Myocyte (in vitro differentiated cells): ENCODE measurements at places on chromosomes 13 and 19.
A peak's percentile ranks its signal among the peaks of the same experiment; 100 is the strongest.

- DNase-seq = no peak
Observed at GRCh38 chr19:19563348-19563848, 25.3 kb downstream of the CILP2 start.

DNA sequence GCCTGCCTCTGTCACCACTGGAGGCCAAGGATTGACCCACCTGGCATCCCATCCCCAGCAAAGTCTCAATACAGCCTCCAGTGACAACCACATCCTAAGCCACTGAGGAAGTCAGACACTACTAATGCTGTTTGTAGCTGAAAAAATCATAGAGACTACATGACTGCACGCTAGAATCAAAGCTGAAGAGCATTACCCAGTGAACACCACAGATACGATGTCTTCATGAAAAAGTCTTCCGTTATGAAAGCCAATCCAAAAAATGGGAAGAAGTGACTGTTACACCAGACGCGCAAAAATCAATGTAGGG is 11.1 kb upstream of the NUP62 start:
- no peak for DNase-seq

- DNase-seq = no peak
Observed at GRCh38 chr13:99225078-99225477, 24.4 kb downstream of the UBAC2 start.

GRCh38 chr13:113491418-113491883 is 940 bp upstream of the DCUN1D2 start:
- DNase-seq = peak; percentile 32

GRCh38 chr19:29813642-29814041 is 1.9 kb downstream of the CCNE1 start:
- no peak for DNase-seq

- DNase-seq = peak; percentile 4
Observed at GRCh38 chr13:30618186-30618929, 638 bp downstream of the USPL1 start.

GRCh38 chr19:1312767-1313694 is 27.4 kb downstream of the EFNA2 start:
- peak; percentile 80 for DNase-seq

DNA sequence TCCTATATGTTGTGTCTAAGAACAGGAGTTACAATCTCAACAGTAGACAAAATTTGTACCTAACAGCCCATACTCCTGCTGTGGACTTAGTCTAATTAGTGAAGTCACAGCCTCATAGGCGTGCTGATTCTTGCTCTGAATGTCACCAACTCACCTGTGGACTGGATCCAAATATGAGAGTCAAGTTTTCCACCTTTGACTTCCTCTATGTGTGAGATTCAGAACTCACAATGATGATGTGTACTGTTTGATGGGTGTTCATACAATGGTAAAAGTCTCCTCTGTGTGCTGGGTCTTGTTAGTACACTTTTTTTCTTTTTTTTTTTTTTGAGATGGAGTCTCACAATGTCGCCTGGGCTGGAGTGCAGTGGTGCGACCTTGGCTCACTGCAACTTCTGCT is 7.8 kb upstream of the ZNF91 start:
- DNase-seq = no peak

DNA sequence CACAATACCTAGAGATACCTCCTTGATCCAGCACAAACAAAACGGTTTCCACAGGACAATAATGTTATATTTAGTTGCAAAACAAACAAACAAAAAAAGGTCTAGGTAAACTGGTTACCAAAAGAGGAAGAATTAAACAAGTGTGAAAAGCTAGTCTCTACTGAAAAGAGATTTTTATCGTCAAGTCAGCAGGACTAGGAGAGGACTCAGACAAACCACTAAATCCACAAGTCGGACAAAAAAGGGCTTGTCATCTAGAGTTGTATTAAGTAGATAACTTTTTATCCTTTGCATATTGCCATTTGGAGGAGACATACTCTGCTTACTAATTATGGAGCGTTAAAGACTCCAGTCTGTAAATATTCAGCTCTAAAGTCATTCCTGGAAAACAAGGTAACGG is 9.9 kb upstream of the KPNA3 start:
- DNase-seq = no peak

- DNase-seq = no peak
Observed at GRCh38 chr13:69391756-69392155, 715.9 kb upstream of the ATXN8OS start.

- peak; percentile 61 for DNase-seq
Observed at GRCh38 chr13:34719060-34719875, 222.8 kb upstream of the NBEA start.

DNA sequence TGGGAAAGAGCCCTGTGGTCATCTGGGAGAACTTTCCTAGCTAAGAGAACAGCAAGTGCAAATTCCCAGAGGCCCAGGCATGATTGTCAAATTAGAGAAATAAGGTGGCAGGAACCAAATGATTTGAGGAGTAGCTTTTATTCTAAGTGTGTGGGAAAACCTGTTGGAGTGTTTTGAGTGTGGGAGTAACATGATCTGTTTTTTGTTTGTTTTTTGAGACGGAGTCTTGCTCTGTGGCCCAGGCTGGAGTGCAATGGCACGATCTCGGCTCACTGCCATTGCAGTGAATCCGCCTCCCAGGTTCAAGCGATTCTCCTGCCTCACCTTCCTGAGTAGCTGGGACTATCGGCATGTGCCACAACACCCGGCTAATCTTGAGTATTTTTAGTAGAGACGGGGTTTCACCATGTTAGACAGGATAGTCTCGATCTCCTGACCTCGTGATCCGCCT is 2.4 kb downstream of the SAE1 start:
- DNase-seq = no peak

- peak; percentile 61 for DNase-seq
Observed at GRCh38 chr19:55546822-55547614, 1.7 kb upstream of the SBK3 start.

GRCh38 chr19:33906578-33907335 is 110.1 kb downstream of the KCTD15 start:
- DNase-seq = no peak

- peak; percentile 25 for DNase-seq
Observed at GRCh38 chr13:50376895-50377575, 361.8 kb downstream of the KCNRG start.

GRCh38 chr19:2586196-2586595 is 110.3 kb downstream of the GADD45B start:
- no peak for DNase-seq

- peak; percentile 52 for DNase-seq
Observed at GRCh38 chr13:42377640-42378382, 105.9 kb downstream of the AKAP11 start.

DNA sequence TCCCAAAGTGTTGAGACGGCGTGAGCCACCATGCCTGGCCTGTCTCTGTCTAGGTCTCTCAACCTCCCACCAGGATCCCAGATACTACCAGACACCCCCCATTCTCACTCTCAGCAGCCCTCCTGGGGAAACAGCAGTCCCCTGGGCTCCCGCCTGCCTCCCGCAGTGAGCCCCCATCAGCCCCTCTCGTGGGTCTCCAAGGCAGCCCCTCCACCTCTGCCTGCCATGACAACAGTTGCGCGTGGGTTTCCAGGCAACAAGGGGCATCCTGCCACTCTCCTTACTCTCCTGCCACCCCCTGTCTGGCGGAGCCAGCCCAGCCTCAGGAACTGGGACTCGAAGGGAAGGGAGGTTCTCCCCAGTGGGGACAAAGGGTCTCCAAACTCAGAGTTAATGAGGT is 5.2 kb downstream of the LRRC4B start:
- DNase-seq = no peak

- DNase-seq = no peak
Observed at GRCh38 chr13:98233127-98233526, 56.1 kb upstream of the RNF113B start.

- no peak for DNase-seq
Observed at GRCh38 chr13:80705371-80706163, 364.6 kb upstream of the SPRY2 start.

DNA sequence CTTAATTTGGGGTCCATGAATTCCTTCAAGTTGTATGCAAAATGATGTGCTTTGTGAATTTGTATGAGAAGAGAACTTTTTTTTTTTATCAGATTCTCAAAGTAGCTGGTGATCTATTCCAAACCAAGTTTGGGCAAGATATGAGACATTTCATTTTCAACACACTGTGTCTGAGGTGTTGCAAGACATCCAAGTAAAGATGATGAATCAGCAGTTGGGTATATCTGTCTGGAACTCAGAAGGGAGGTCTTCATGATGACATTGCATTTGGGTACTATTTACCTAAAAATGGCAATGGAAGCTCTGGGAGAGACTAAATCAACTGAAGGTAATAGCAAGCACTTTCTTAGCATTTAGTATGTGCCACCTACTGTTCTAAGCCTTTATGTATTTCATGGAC is 2.8 kb downstream of the FAM124A start:
- no peak for DNase-seq

GRCh38 chr13:45335397-45336024 is 5.5 kb downstream of the TPT1 start:
- no peak for DNase-seq

- DNase-seq = no peak
Observed at GRCh38 chr13:39038569-39039030, 344 bp downstream of the NHLRC3 start.

- no peak for DNase-seq
Observed at GRCh38 chr13:37598597-37598996, at the start of gene POSTN. Gene POSTN, minus strand, starts transcription at chr13:37598768. Its CDS starts 42 bp downstream, at chr13:37598726.

GRCh38 chr13:44104969-44105368 is 225.3 kb downstream of the LACC1 start:
- DNase-seq = no peak

DNA sequence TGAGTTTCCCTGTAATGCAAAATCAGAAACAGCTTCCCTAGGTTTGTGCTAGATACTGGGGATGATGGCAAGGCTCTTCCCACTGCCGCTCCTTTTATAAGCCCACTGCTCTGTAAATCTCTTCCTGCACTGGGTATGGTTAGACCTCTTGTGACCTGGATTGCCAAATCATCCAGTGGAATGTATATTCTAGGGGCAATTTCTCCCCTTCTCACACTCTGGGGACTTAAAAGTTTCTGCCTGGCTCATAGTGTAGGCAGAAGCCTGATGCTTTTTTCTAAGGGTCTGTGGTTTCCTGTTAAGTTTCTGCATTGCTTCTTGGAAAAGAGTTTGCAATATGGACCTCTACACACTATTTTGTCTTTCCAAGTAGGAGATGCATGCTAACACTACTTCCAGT is 1582.0 kb upstream of the PCDH20 start:
- no peak for DNase-seq

GRCh38 chr19:5844456-5845433 is 5.2 kb upstream of the FUT6 start:
- no peak for DNase-seq

- DNase-seq = no peak
Observed at GRCh38 chr13:111923439-111923838, 143.5 kb upstream of the SOX1 start.

- peak; percentile 26 for DNase-seq
Observed at GRCh38 chr19:53906211-53907192, 2.6 kb upstream of the CACNG7 start.

GRCh38 chr19:2428321-2428690 is 920 bp upstream of the TIMM13 start:
- peak; percentile 31 for DNase-seq

DNA sequence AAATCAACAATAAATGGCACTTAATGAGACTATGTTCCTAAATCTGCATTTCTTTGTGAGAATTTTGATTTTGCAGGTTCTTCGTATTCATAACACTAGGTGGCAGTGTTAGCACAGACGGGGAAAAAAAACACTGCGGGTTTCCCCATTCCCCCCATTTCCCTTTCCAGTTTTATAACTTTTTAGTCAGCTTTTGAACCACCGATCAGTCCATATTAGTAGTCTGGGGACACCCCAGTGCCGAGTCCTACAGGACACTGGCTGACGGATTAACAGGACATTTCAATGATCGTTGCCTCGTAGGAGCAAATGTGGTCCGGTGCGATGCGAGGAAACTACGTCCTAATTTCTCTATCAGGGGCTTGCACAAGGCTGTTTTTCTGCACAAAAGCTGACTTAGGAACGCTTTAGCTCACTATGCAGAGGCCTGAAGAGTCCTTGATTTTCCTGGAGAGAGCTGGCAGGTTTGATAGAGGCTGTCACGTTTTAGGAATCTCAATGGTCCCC is 234.3 kb downstream of the LMO7 start:
- peak; percentile 53 for DNase-seq

DNA sequence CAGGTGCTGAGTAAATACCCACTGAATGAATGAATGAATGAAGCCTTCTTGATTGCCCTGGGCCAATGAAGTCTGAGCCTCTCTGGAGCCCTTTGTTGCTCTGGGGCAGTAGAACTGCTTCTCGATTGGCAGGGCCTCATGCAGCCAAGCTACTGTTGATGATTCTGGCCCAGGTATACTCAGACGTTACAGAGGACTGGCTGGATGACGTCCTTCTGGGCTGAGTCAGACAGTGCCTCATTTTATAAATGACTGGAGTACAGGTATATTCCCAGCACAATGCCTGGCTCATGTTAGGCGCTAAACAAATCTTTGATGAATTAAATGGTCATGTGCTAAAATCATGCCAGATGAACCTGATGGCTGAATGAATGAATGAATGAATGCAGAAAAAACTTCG is 243.8 kb upstream of the MAB21L1 start:
- DNase-seq = no peak

DNA sequence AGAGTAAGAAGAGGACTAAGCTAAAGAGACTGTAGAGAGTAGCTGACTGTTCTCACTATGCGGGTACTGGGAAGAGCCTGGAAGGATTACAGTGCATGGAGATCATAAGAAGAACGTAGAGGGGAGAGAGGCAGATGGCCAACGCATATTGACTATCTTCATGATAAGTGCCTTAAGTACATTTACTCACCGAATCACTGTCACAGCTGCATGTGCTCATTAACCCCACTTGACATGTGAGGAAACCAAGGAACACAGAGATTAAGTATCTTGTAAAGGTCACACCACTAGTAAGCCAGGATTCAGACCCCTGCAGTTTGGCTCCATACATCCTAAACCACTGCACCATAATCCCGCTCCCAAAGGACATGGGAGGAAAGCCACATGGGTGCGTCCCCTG is 34.1 kb downstream of the SMAD9 start:
- DNase-seq = no peak

DNA sequence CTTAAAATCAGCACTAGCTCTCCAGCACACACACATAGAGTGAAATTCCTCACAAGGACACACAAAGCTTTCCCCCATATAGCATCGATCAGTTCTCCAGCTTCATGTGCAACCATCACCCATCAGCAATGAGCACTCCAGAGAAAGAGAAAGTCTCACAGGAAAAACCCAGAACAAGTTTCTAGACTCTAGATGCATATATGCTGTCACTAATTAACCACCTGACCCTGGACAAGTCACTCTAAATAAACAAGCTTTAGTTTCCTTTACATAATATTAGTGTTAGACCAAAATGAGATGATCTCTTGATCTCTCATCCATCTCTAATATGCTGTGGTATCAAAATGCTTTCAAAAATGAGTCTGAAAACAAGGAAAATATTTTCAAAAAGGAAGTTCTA is 81.2 kb downstream of the TBC1D4 start:
- no peak for DNase-seq

DNA sequence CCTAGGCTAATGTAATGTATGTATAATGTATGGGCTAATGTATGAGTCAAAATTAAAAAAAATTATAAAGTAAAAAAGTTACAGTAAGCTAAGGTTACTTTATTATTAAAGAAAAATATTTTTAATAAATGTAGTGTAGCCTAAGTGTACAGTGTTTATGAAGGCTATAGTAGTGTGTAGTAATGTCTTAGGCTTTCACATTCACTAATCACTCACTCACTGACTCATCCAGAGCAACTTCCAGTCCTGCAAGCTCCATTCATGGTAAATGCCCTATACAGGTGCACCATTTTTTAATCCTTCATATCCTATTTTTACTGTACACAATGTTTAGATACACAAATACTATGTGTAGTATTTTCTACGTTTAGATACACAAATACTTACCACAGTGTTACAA is 1.8 kb upstream of the TMEM272 start:
- DNase-seq = no peak
